Fibroblast of villous mesenchyme (primary cell): ENCODE measurements at places on chromosomes 7 and 10.
A peak's percentile ranks its signal among the peaks of the same experiment; 100 is the strongest.

- peak; percentile 33 for DNase-seq
Measured at GRCh38 chr10:72738486-72738885, 46.5 kb downstream of the MCU start.

- DNase-seq: no peak
Measured at GRCh38 chr10:1174022-1174421, 117.8 kb downstream of the WDR37 start.

DNA sequence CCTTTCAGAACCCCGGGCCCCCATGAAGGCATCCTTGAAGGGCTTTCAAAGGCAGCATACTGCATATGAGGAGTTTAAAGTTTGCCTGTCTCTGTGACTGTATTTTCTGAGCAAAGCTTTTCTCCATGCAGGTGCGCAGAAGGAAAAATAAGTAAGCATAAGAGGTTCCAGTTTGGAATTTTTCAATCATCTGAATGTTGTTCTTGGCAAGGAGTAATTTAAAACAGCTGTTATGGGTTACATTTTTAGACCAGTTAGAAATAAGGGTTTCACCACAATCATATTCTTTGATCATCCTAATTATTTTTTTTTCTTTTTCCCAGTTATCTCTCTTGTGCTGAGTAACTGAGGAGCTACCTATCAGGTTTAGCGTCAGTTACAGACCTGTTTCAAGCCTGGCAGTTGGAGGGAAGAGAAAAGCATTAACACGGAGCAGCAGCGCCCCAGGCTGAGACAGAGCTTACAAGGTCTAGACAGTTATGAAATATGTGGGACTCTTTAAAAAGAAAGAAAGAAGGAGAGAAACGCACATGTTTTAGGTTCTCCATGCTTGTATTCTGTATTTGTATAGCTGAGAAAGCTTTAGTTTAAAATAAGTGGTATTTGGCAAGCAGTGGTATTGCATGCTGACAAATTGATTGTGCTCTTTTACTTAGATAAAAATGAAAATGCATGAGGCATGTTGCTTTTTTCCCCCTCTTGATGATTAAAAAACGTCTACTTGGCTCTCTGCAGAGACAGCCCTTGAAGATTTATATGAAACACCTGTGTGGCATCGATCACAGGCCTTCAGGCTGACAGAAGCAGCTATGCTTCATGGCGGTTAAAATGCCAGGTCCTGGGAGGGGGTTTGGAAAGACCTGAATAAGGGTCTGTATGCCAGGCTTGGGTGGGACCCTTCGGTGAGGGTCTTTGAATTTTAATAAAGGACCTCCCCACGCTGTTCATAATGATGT is 157.6 kb downstream of the GRK5 start:
- DNase-seq: peak; percentile 59

DNA sequence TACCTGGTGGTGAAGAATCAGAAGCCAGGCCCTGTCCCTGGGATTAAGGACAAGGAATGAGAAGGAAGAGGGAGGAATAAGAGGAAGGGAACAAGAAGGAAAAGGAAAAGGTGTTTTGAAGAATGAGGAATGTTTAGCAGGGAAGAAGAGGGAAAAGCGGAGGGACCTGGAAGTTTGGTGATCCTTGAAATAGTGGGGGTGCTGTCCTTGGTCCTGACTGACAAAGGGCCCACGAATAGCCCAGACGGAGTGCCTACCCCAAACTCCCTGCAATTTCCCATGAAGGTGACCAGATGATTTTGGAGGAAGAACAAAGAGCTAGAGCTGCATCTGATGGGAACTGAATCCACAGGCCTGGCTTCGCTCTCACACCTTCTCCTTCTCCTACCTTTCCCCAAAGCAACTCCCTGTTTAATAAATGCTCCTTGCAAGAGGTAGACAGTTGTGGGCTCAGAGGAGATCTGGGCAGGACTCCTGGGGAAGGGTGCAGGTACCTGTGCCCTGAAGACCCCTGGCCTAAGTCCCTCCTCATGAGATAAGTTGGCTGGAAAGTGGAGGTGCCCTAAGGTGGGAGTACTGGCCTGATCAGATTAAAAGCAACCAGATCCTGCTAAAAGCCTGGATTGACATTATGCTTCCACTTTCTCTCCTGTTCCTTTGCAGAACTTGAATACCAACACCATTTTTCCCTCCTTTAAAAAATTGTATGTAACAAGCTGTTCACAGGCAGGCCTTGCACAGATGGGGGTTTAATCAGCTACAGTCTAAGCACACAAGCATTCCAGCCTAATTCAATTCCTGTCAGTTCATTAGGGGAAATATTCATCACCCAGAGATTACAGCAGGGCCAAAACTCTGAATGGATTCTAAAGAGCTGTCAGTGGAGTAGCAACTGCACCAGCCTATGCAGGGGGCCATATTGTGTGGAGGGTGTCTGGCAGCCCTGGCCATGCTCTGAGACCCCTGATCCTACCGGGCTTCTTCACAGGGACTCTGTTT is 19.4 kb downstream of the KAZALD1 start:
- DNase-seq: peak; percentile 42

GRCh38 chr7:141949021-141949420 is 2.2 kb upstream of the CLEC5A start:
- no peak for DNase-seq

- no peak for DNase-seq
Measured at GRCh38 chr7:70344726-70345125, 746.5 kb downstream of the AUTS2 start.

DNA sequence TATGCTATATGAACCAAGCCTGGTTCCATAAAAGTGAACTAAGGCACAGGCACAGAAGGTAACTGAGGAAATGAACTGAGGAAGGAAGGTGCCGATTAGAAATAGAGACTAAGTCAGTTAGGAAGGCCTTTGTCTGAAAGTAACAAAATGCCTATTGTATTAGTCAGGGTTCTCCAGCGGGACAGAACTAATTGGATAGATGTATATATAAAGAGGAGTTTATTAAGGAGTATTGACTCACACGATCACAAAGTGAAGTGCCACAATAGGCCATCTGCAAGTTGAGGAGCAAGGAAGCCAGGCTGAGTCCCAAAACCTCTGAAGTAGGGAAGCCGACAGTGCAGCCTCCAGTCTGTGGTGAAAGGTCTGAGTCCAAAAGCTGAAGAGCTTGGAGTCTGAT is 13.9 kb upstream of the PLXNA4 start:
- DNase-seq: no peak

GRCh38 chr7:50981743-50982142 is 199.0 kb upstream of the GRB10 start:
- no peak for DNase-seq

- no peak for DNase-seq
Measured at GRCh38 chr7:99840136-99840869, 12.5 kb downstream of the CYP3A43 start.

DNA sequence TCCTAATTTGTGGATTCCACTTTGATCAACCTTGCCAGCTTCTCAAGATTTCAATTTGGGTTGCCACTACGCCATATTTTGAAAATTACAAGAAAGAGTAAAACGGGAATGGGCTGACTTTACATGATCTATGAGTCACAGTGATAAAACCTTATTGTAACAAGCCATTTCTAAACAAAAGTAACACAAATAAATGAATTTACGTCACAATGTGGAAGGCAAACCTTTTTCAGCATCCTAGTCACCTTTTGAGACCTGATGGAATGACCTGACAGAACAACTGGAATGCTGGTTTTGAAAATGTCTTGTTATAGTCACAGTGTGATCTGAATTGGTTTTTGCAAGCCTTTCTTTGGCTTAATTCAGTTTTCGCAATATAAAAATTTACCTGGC is 85.9 kb downstream of the CDK6 start:
- peak; percentile 37 for DNase-seq

GRCh38 chr10:96466-96865 is 38.8 kb upstream of the ZMYND11 start:
- no peak for DNase-seq

DNA sequence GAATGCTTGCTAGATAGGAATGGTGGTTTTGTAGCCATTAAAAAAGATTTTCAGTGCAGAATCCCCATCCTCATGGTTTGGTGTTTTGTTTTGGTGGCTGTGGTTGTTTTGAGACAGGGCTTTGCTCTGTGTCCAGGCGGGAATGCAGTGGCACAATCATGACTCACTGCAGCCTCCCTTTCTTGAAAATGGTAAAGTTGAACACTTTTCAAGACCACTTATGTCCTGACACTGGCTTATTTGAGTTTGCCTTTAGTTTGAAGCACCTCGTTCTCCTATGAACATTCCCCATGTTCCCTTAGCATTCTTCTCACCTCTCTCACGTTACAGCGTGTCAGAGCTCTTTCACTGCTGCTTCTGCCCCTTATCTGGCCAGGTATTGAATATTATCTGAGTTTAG is 140.1 kb downstream of the LRRC4 start:
- peak; percentile 35 for DNase-seq

DNA sequence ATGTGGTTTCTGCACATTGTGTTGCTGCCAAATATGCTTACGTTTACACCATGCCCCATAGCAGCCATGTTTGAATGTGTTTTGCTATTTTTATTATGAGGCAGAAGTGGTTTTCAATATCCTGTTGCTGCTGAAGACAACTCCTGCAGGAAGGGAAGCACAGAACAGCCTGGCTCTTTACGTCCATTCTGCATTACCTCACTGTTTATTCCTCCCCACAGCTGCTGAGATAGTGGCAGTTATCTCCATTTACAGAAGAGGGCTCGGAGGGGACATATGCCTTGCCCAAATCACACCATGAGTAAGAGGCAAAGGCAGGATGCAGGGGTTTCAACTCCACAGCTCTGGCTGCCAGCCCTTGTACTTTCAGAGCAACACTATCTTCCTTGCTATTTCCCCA is 35.3 kb downstream of the PLPP4 start:
- peak; percentile 58 for DNase-seq

DNA sequence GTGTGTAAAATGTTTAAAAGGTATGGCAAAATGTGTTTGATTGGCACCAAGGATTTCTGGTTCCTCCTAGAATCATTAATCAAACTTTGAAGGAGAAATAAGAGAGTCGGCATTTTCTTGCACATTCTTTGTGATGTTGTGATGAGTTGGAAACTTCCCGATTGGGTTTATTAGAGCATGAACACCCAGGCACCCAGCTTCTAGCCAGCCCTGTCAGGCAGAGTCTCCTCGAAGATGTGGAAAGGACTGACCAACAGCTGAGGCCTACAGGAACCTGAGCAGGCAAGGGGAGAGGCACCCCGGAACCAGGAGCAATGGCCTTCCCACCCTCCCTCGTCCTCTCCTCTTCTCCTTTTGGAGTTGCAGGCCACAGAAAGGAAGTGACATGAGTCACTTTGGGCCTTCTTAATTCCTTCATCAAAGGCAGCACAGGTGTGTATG is 68.7 kb downstream of the EGFR start:
- no peak for DNase-seq

GRCh38 chr10:110783509-110784107 is 88.1 kb upstream of the PDCD4 start:
- no peak for DNase-seq

GRCh38 chr7:102472126-102473041 is 6.3 kb downstream of the POLR2J start:
- DNase-seq: no peak

- DNase-seq: peak; percentile 91
Measured at GRCh38 chr7:30804078-30804661, 33.0 kb downstream of the MINDY4 start.

GRCh38 chr10:49174926-49175500 is 13.2 kb downstream of the TMEM273 start:
- no peak for DNase-seq

GRCh38 chr7:135791543-135792362 is 43.1 kb upstream of the FAM180A start:
- no peak for DNase-seq

GRCh38 chr7:109895536-109895935 is 1195.4 kb upstream of the LRRN3 start:
- no peak for DNase-seq

GRCh38 chr7:71695186-71695585 is 563.2 kb downstream of the GALNT17 start:
- DNase-seq: no peak

GRCh38 chr10:12795315-12796110 is 206.0 kb downstream of the CCDC3 start:
- DNase-seq: no peak

GRCh38 chr7:33043501-33044400 is 18.8 kb downstream of the NT5C3A start:
- DNase-seq: no peak

DNA sequence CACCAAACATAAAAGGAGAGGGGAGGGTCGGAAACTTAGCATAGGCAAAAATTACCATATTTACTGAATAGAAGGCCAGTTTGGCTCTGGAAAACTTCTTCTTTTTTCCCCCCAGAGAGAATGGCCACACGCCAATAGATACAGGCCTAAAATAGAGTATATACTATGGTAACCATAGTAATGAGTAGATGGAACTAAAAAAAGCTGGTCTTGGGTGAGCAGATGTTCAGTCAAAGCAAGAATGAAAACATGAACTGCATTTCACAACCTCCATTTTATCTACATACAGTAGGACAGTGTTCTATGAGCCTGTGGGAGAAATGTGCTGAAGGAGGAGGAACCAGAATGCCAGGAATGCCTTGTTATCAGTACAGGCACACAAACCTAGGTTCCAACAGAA is 141.7 kb upstream of the SEMA3A start:
- DNase-seq: peak; percentile 88

DNA sequence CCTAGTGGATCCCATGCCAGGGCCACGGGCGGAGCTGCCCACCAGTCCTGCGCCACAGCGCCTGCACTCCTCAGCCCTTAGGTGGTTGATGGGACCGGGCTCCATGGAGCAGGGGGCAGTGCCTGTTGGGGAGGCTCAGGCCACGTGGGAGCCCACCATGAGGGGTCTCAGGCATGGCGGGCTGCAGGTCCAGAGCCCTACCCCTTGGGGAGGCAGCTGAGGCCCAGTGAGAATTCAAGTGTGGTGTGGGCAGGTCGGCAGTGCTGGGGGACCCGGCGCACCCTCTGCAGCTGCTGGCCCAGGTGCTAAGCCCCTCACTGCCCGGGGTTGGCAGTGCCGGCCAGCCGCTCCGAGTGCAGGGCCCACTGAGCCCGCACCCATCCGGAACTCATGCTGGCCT is 139.8 kb upstream of the LYZL2 start:
- DNase-seq: no peak

DNA sequence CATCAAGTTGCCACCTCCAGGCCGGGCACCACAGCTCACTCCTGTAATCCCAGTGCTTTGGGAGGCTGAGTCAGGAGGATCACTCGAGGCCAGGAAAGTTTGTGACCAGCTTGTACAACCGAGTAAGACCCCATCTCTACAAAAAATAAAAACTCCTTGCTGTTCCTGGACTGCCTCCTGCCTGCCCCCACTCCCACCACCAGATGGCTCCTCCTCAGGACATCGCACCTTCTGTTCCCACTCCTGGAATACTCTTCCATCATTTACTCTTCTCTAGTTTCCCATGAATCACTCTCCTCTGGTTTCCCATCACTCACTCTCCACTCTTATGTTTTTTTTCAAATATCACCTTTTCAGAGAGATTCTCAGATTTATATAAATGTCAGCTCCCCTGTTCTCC is 540.7 kb downstream of the CALN1 start:
- DNase-seq: no peak
